ENCODE measurements at places on chromosomes 12 and 14. TPM values are rescaled to one million over a fixed set of nuclear protein-coding genes. Genes with fewer than 3 reads are reported as not detected.

Gene PRKD1
- 32.5 TPM for total RNA-seq

Gene RASSF9
- 4.9 TPM for total RNA-seq

DNA sequence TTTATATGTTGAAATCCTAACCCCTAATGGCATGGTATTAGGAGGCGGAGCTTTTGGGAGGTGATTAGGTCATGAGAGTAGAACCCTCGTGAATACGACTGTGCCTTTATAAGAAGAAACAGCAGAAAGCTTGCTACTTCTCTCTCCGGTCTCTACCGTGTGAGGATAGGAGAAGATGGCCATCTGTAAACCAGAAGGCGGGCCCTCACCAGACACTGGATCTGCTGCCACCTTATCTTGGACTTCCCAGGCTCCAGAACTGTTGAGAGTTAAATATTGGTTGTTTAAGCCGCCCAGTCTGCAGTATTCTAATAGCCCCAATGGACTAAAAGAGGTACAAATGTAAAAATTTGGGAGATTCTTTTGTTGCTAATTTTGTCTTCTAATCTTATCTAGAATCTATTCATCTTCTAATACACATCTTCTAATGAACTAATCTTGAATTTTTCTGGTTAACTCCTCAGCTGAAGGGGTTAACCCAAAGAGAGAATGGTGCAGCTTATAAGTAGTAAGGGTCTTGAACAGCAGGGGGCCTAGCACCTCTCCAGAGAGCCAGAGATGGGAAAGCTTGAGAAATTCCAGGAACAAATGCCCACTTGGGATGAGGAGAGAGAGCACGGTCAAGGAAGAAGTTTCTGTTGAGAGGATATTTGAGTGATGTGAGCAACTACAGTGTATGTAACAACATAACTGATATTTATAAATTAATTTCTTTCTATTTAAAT is 264.0 kb upstream of the GRIP1 start:
- no peaks in the 10 kb centered on the region for H3K4me1 ChIP-seq
- H3K36me3 ChIP-seq, result no peaks in the 10 kb centered on the region
- no peak overlapping the region for H3K4me3 ChIP-seq
- H3K27ac ChIP-seq, result no peak overlapping the region
- no peaks in the 10 kb centered on the region for H3K27me3 ChIP-seq
- no peak for DNase-seq

GRCh38 chr12:92571844-92572543 is 130.8 kb upstream of the PLEKHG7 start:
- H3K4me1 ChIP-seq, result peaks cover 5% of the 10 kb centered on the region
- DNase-seq, result no peak
- no peak overlapping the region for H3K27ac ChIP-seq
- no peaks in the 10 kb centered on the region for H3K36me3 ChIP-seq
- H3K4me3 ChIP-seq, result no peak overlapping the region
- H3K27me3 ChIP-seq, result no peaks in the 10 kb centered on the region

DNA sequence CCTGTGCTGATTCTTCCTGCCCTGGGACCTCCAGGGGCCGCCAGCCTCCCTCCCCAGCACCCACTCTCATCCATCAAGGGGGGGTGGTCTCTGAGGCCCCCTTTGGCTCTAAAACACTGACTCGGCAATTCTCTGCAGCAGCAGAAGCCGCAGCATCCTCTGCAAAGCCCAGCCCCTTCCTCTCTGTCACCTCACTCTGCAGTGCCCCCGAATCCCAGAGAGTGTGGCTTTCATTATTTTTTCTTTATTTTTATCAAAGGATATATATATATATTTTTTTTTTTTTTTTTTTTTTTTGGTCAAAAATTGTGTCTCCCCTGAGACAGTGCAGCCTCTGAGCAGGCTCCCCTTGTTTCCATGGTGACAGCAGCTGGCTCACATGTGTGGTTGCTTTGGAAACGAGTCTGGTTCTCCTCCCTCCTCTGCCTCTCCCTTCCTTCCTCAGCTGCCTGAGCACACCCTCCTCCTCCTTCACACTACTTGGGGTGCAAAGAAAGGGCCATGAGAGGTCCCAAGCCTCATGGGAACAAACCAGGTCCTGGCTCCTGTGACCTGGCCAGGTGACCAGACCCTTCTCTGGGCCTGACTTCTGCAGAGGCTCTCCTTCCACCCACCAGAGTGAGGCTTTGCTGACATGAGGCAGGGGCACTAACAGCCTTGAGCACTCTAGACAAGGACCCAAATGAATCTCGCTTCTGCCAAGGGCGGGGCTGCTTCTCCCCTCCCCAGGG is 100.5 kb downstream of the LRRC74A start:
- no peaks in the 10 kb centered on the region for H3K36me3 ChIP-seq
- no peaks in the 10 kb centered on the region for H3K27me3 ChIP-seq
- H3K4me1 ChIP-seq, result peaks cover 22% of the 10 kb centered on the region
- no peak overlapping the region for H3K27ac ChIP-seq

DNA sequence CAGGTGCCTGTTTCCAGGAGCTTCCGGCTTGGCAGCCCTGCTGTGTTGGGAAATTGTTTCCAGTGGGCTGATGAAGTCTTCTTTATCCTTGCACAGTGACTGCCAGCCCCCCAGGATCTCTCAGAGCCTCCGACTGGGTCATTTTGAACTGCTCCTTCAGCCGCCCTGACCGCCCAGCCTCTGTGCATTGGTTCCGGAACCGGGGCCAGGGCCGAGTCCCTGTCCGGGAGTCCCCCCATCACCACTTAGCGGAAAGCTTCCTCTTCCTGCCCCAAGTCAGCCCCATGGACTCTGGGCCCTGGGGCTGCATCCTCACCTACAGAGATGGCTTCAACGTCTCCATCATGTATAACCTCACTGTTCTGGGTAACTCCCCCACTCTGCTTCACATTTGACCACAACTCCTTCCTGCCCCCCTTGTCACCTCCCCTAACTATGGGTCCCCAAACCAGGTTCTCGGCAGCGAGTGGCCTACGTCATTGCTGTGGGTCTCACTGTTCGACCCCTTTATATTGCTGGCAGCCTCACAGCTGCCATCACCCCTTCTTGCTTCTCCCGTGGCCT is 2.3 kb downstream of the LAG3 start:
- peak overlapping the region; percentile 32 for H3K4me3 ChIP-seq
- H3K36me3 ChIP-seq, result peaks cover 16% of the 10 kb centered on the region
- peak overlapping the region; percentile 73 for H3K27ac ChIP-seq
- H3K4me1 ChIP-seq, result peaks cover 36% of the 10 kb centered on the region
- H3K27me3 ChIP-seq, result peaks cover 2% of the 10 kb centered on the region

- no peaks in the 10 kb centered on the region for H3K27me3 ChIP-seq
- H3K4me3 ChIP-seq, result no peak overlapping the region
- no peak for DNase-seq
- no peaks in the 10 kb centered on the region for H3K36me3 ChIP-seq
Observed at GRCh38 chr14:86003998-86004397, 474.1 kb downstream of the FLRT2 start.

DNA sequence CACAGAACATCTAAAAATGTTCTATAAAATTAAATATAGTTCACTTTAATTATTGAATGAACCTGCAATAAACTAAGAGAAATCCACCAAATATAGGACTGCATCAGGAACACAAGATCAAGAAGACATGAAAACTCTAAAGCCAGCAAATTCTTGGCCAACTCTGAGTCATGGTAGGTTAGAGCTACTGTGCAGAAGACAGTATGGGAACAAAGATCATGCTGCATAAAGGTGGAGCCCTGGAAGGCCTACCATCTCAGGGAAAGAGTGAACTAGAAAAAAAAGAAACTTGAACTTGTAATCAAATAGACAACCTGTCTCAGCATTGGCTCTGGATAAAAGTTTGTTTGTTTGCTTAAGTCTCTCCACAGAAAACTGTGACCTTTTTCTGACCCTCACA is 66.9 kb upstream of the CNOT2 start:
- no peaks in the 10 kb centered on the region for H3K36me3 ChIP-seq
- no peak overlapping the region for H3K4me3 ChIP-seq
- no peak for DNase-seq
- H3K4me1 ChIP-seq, result no peaks in the 10 kb centered on the region
- no peaks in the 10 kb centered on the region for H3K27me3 ChIP-seq

All from upper lobe of left lung (tissue), 6 donors.